Naive B cell (primary cell): ENCODE measurements at places on chromosomes 1 and 21. TPM values are rescaled to one million over a fixed set of nuclear protein-coding genes. Genes with fewer than 3 reads are reported as not detected.

- no peak for DNase-seq
Measured at GRCh38 chr1:85865213-85865612, 157.0 kb upstream of the ZNHIT6 start.

MROH9 gene
- not detected for polyA plus RNA-seq

GRCh38 chr1:54287176-54287650 is 87.2 kb downstream of the MRPL37 start:
- DNase-seq, result no peak

- no peak for DNase-seq
Measured at GRCh38 chr21:44854664-44855446, 18.6 kb downstream of the PTTG1IP start.

- no peak for DNase-seq
Measured at GRCh38 chr1:40096646-40096976, 441 bp downstream of the PPT1 start.

GRCh38 chr1:212752934-212753497 is 38.6 kb downstream of the NSL1 start:
- no peak for DNase-seq

GJB3 gene
- not detected for polyA plus RNA-seq

GRCh38 chr1:150262388-150263320 is 5.1 kb downstream of the CA14 start:
- no peak for DNase-seq

- DNase-seq, result no peak
Measured at GRCh38 chr1:38814984-38815464, 44.5 kb downstream of the RRAGC start.

GBP7 gene
- polyA plus RNA-seq, result not detected

NECTIN4 gene
- polyA plus RNA-seq, result not detected

- DNase-seq, result no peak
Measured at GRCh38 chr1:81801651-81802456, 1.1 kb downstream of the ADGRL2 start.

SERTAD4 gene
- not detected for polyA plus RNA-seq
